ENCODE measurements at places on chromosomes 4 and X.

- DNase-seq, result no peak
Observed at GRCh38 chrX:149937871-149938426, 342 bp downstream of the EOLA2 start.

- DNase-seq, result no peak
Observed at GRCh38 chrX:140918398-140919038, 83.9 kb upstream of the SPANXB1 start.

GRCh38 chrX:81120936-81121371 lies 80.8 kb downstream of the HMGN5 start:
- no peak for DNase-seq

DNA sequence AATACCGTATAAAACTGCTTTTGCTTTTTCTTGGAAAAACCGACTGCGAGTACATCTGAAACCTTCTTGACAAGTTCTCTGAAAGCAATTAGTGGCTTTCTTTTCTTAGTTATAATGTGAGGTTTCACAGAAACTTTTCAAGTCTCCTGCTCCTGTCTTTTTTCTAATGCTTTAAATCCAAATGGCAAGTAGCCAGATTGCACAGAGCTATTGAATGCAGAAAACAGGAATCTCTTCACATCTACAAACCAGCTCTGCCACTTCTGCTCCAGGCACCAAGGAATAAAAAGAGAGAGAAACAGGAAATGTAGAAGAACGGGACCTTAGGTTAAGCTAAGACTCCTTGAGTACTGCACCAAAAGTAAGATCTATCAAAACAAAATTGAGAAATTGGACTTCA lies 267.3 kb upstream of the TET2 start:
- no peak for DNase-seq

DNA sequence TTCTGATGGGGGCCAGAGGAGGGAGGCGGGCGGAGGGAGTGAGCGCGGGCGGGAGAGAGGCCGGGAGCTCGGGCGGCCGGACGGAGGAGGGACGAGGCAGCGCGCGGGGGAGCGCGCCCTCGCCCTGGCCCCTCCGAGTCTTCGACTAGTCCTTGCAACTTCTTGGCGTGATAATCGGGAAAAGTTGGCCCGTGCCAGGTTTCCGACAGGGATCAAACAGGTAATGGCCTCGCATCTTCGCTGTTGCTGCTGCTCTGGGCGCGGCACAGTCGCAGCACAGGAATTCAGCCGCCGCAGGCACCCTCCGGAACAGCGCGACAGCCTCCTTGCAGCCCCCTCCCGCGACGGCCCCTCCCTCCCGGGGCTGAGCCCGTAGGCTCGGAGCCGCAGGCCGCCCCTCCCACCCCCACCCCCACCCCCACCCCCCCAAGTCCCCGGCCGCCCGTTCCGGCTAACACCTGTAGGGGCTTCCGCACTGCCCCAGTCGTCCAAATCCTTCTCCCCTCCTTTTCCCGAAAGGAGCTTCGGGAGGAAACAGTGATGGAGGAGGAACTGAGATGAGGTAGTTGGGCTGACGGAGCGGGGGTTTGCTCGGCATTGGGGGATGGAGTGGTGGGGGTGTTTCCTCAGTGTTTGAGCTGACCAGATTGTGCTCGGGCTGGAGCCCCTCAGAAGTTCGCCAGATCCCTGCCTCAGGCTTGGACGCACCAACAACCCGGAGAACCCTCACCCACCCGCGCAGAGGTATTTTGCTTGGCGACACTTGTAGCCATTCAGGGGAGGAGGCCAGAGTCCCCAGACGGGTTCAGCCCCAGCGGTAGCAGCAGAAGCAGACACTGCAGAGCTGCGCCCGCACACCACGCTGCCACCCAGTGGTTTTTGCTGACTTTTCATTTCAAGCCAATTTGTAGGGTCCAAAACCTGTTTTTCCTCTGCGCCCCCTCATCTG lies at the start of gene FGF13:
FGF13 (minus strand) TSS at position 319 of the 949 bp plus-strand sequence. CDS start 714 bp downstream, outside the sequence.
- DNase-seq, result no peak

DNA sequence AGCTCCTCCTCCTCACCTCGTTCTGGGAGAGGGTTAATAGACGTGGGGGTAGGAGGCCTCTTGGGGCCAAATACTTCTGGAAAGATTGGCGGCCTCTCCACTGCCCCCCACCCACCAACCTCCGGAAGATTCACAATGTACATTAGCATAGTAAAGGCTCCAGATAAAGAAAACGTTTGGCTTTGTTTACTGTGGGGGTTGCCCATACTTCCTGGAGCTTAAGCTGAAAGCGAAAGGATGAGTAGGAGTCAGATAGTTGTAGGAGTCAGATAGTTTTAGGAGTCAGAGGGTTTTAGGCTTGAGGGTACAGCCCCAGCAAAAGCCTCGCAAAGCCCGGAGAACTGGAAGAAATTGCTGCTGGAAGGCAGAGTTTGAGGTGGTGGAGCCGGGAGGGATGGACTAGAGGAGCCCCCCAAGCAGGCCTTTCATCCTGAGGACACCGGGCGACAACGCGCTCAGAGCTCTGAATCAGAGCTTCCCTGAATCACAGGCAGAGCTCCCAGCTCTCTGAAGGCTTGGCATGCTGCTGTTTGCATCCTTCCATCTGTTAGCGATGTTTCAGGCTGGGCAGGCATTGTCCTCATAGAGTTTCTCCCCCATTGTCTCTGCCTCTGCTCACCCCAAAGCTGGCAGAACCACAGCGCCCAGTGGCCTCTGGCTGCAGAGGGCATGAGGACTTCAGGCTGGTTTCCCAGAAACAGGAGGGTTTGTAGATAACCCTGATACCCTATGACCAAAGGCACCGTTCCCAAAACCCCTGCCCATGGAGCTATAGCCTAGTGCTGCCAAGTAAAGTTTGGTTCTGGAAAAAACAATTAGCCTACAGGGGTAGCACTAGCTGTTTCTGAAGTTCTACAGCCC lies 280.7 kb downstream of the BCOR start:
- DNase-seq, result no peak

- no peak for DNase-seq
Observed at GRCh38 chrX:148382983-148383382, 117.4 kb upstream of the AFF2 start.

GRCh38 chr4:40247350-40247749 lies 50.5 kb downstream of the RHOH start:
- no peak for DNase-seq

DNA sequence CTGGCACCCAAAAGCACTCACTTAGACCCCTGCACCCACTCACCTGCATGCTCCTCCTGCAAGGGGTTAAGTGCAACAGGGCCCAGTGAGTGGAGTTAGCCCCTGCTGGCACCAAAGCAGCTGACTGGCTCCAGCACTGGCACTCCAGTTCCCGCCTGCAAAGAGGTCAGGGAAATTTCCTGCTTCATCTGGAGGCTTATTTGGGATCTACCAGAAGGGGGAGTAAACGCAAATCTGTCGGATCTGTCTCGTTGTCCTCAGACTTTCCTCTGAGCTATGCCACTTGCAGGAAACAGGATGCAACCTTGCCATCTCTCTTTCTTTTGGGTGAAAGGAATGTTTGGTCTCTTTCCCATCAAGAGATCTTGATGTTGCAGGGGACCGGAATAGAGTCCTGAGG lies 435.6 kb downstream of the PCDH10 start:
- no peak for DNase-seq

DNA sequence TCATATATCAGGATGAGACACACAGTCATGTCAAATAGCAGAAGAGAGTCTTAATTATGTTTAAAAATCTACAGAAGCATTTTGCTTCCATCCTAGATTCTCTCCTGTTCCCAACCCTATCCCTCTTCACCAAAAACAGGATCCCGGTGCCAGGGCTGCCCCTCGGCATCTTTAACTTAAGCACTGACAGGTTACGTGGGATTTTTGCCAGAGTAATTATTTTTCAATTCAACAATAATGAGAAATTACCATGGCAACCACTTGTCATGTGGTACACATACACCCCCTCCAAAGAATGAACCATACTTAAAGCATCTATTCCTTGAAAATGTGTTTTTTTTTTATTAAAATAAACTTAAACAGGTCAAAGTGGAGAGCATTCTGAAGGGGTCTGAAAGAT lies 130.6 kb downstream of the LDB2 start:
- no peak for DNase-seq

Data from cortex of kidney (tissue), 1 donor.